ENCODE measurements at places on chromosomes 11 and 22. TPM values are rescaled to one million over a fixed set of nuclear protein-coding genes. Genes with fewer than 3 reads are reported as not detected.

The LMNTD2 gene
- 3.6 TPM for total RNA-seq

The FGF3 gene
- total RNA-seq, result not detected

The SERPIND1 gene
- total RNA-seq, result not detected

DNA sequence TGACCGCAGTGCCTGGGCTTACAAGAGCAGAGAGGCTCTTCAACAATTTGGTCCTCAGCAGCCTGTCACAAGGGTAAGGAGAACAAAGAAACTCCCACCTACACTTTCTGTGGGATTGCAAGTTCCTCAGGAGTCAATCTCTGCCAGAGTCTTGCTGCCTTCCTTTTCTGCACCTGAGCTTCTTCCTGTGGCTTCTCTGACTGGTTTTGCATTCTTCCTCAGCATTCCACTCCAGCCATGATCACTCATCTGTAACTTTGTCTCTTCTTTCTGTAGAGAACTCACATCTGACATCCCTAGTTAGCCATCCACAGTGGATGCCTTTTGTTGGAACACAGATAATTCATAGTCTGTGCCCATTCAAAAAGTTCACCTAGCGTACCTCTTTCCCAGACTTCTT is 14.2 kb upstream of the OR6A2 start:
- DNase-seq, result no peak

DNA sequence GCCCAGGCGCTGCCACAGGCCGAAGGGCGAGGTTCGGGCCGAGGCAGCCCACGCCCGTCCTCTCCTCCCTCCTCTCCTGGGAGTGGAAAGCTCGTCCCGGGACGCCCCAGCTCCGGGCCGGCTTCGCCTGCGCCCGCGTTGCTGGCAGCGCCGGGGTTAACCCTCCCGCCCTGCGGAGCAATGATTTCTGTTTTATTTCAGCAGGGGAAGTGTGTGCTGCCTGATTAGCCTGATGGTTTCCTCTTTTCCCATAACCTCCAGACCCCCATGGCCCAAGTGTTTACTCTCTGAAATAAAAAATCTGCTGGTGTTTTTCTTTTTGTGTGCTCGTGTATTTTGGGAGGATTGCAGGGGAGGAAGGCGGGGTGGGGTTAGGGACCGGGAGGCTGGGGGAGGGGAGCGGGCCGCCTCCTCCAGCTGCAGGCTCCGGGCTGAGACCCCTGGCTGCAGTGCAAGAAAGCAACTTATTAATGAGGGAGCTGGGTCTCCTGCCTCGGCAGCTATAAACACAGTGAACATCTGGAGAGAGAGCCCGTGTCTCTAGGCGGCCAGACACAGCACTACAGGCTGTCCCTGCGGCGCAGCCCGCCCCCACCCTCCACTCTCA is 38.6 kb downstream of the ETS1 start:
- peak; percentile 49 for DNase-seq

DNA sequence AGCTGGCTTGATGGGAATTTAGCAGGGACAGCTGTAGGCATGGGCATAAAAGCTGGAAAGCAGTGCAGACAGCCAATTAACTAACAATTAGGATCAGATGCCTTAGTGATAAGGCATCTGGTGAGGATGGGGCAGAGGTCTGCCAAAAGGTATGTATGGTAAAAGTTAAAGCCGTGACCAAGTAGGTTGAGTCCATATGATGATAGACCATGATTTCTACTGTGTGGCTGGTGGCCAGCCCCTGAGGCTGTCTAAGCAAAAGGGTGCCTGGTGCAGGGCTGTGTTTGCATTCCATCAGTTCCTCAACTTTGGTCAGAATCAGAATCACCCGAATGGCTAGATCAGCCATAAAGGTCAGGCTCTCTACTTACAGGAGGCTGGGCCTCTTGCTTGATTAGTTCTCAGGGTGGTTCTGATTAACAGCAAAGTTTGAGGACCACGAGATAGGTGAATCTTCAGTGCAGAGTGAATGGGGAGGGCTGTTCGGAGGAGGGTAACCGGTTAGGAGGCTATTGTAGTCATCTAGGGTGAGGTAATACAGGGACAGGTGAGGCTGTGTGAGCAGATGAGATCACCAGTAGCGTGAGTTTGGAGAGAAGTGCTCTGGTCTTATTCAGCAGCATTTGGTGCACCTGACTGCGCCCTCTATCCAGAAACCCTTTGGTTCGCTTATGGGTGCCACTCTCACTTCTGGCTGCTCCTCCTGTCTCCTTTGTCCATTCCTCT is 27.2 kb downstream of the PPFIBP2 start:
- DNase-seq, result no peak

DNA sequence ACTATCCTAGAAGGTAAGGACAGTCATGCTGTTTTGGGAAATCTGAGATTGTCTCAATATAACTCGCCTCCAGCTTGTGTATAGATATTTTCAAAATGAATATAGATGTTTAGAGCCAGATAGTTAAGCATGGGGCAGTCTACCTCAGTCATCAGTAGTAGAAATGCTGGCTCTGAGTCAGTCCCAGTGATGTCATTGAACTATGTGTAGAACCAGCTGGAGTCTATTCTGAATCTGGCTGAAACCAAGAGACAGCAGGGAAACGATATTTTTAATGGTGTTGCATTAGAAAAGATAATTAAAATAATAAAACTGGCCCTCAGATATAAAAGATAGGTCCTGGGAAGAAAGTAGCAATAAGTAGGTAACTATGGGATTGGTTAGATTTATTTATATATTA is 25.9 kb downstream of the PIWIL4 start:
- DNase-seq, result no peak
